ENCODE measurements at places on chromosomes 5 and 9.
A peak's percentile ranks its signal among the peaks of the same experiment; 100 is the strongest.

DNA sequence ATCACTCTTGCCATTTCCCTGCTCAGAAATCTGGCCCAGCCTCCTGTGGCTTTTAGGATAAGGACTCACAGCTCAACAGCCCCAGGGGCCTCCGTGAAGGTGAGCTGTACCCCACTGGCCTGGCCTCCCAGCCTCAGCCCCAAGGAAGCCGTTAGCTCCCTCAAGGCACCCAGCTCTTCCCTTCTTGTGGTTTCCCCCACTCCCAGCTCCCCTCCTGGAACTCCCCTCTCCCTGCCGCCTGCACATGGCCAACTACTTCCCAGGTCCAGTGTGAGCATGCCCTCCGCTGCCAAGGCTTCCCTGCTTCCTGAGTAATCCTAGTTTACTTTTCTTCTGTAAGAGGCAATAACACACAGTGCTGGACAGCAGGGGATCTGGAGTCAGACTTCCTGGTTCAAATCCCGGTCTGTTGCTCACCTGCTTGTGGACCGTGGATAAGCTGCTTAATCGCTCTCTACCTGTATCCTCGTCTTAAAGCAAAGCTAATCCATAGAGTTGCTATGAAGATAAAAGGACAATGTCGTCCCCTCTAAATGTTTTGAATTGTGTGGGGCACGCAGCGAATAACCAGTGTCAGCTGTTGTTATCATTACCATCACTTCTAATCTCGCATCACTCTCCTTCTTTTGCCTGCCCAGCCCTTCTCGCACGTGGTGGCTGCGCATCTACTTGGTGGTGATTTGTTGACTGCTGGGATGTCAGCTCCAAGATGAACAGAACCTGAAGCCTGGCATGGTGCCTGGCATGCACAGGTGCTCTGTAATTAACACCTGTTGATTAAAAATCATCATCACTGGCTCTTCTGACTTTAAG, 86.6 kb downstream of the C5orf15 start:
- peak; percentile 51 for DNase-seq

DNA sequence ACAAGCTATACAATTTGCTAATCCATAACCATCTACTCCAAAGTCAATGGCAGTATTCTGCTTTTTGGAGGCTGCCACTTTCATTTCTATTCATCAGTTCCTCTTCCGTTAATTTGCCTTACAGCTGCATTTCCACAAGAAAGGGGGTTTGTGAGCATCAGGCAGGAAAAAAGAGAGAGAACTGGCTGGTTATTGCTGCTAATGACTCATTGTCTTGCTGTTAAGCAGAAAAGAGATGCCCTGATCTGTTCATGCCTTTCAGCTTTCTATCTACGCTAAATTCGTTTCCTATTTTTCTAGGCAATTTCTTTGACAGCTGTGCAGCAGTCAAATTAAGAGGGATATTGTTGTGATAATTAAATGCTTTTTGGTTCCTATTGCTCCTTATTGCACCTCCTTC, 65.9 kb upstream of the GNAQ start:
- DNase-seq, result no peak

DNA sequence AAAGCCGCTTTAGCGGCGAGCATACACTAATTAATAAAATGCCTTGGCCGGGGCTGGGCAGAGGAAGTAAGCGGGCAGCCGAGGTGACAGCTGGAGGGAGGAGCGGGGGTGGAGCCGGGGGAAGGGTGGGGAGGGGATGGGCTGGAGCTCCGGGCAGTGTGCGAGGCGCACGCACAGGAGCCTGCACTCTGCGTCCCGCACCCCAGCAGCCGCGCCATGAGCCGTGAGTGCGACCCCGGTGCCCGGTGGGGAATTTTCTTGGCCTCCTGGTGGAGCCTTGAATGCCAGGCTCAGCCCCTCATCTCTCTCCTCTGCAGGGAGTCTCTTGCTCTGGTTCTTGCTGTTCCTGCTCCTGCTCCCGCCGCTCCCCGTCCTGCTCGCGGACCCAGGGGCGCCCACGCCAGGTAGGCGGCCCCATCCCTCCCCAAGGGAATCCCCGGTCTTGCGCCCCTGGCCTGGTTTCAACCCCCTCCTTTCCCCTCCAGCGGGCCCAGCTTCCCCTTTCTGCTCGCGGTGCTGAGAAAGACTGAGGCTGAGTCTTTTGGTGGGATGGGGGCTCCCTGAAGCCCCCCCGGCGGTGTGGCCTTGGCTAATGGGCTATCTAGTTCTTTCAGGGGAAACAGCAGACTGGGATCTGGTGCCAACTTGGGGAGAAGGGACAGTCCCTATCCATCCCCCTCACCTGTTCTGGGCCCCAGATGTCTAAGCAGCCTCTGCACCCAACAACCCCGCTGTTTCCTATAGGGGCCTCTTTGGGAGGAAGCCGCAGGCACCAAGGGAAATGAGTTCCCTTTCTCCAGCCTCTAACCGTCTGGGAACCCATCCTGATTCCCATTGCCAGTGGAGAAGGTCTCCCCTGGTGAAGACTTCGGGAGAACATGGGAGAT, at the start of gene PTGS1:
Gene PTGS1 (plus strand): TSS at position 156 of the 887 bp plus-strand sequence. CDS start 61 bp downstream, at position 217.
- DNase-seq, result peak; percentile 69

- no peak for DNase-seq
These were observed 4.8 kb downstream of the PSIP1 start for GRCh38 chr9:15505921-15506320.

DNA sequence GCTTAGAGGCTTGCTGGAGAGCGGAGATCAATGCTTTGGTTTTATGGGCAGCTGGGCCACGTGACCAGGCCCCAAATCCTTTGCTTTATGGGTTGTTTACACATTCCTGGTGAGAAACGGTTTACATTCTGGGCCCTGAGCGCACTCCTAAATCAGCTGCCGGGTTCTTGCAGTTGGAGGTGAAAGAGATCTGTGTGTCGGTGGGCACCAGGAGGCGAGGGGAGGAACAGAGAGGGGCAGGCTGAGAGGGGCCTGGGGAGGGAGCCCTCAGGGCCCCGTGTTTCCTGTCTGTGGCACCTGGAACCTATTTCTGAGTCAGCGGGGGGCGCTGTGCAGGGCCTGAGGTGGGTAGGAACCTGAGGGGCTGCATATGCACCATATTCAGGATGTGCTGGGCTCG, 63.5 kb upstream of the HAND1 start:
- no peak for DNase-seq

GRCh38 chr5:96733771-96734500, 71.8 kb downstream of the CAST start:
- DNase-seq, result no peak

DNA sequence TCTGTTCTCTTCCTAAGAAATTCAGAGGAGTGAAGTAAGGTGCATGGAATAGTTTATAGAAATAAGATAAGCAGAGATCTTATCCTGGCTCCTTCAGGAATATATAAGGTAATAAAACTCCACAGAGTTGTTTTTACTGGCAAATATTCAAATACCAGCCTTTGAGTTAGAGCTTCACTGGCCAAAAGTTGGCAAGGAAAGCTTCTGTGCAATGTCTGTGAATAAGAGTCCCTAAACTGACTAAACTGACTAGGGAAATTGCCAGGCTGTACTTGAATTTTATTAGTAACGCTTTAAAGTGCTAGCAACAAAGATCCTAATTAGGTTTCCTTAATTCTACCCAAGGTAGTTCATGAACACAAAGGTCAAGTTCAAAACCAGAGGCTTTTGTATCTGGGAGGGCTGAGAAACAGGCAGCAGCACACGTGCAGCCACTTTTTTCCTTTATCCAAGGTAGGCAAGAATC, 131.1 kb upstream of the MPDZ start:
- DNase-seq, result peak; percentile 9

DNA sequence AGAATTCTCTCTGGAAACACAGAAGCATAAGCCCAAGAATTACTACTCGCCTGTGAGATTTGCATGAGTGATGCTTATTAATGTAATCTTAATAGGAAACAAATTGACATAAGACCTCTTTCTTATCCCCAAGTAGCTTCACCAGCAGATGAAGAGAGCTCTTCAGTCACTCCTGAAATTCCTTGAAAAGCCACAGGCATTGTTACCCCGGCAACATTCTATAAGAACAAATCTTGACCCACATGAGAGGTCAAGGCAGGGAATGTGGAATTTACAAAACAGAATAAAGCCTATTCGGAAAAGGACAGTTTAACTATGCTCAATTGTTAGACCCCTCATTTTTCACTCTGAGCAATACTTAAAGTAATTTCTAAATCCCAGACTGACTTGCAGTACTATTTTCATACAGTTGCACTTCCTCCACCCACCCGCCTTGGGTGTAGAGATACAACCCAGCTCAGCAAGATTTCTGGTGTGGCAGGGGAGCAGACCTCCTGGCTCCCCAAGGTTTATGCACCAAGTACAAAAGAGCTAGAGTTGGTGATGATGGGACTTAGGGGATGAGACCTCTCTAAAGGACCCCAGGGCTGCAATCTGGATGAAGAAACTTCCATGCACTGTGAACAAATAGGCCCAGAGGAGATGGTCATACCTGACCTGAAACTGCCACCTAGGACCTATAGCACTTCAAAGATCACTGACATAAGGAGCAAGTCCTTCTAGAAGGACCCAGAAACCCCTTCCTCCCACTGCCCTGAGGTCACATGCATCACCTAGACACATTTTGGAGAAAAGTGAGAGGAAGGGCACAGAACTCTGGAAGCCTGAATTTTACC, 242.1 kb downstream of the ZNF608 start:
- no peak for DNase-seq

DNA sequence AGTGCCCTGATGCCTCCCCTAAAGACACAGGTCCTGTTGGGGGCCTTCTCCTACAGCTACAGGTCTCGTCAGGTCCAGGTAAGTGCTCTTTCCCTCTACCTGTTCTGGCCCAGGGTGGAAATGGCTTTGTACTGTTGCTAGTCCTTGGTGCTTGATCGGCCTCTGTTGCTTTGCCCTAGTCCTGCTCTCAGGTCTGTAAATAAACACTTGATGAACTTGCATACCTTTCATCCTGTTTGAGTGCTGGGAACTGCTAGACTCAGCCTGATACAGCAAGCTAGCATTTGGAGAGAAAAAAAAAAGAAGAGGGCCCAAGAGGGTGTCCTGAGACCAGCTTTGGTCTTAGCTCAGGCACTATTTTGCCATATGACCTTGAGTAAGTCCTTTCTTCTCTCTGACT, 21.8 kb upstream of the ZNF618 start:
- DNase-seq, result no peak

- DNase-seq, result no peak
These were observed 39.5 kb downstream of the PTGES start for GRCh38 chr9:129713402-129713679.

GRCh38 chr9:36903541-36904435, 130.3 kb downstream of the PAX5 start:
- peak; percentile 82 for DNase-seq

GRCh38 chr5:82884821-82885471, 192.2 kb downstream of the TMEM167A start:
- no peak for DNase-seq

DNA sequence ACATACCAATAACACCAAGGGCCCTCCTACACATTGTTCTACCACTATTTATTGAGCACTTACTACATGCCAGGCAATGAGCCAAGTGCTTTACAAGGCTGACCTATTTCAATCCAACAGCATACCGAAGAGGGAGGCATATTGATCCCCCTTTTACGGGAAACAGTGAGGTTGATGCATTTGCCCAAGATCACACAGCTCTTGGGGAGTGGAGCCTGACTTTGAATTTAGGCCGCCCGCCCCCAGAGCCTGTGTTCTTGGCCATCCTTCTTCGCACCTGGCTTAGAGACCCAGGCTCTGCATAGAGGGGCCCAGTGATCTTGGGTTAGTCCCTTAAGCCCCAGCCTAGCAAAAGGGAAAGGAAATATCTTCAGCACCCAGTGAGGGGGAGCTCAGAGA, 158.1 kb upstream of the IER5L start:
- DNase-seq, result no peak

DNA sequence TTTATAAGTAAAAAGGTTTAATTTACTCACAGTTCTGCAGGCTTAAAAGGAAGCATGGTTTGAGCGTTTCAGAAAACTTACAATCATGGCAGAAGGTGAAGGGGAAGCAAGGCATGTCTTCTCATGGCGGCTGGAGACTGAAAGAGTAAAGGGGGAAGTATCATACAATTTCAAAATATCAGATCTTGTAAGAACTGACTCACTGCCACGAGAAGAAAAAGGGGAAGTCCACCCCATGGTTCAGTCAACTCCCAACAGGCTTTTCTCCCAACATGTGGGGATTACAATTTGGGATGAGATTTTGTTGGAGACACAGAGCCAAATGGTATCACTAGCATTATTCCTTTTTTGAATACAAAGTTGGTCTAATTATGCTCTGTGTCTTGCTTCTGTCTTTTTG, 627.9 kb upstream of the ST8SIA4 start:
- DNase-seq, result no peak

DNA sequence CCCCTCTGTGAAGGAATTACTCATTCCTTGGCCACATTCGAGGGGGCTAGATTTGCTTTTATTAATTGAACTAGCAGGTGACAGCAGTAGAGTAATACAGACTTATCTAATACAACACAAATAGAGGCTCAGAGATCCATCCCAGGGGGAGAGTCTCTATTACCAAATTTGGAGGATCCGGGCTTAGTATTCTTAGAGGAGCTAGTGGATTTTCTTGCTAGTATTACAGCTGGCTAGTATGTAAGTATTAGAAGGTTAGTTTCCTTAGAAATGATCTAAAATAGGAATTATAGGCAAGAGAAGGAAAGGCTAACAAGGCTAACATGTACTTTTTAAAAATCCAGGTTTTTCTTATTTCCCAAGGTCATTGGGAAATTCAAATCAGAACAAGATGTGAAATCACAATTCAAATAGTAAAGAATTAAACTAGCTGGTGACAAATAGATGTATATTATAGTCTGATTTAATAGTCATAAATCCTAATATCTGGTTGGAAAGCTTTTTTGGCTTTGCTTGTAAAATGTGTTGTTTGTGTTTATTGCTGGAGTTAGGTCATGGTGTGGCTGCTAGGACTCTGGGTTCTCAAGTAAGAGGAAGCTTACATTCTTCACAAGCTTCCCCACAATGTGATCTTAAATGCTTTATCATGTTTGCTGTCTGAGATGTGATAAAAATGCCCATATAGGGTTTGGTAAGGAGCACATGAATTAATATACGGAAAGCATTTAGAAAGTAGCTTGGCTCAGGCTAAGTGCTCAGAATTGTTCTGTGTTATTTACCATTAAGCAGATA, 160.4 kb upstream of the MPDZ start:
- no peak for DNase-seq

- DNase-seq, result no peak
These were observed 929.9 kb downstream of the TLE4 start for GRCh38 chr9:80501635-80502034.

- no peak for DNase-seq
These were observed 542.1 kb upstream of the ARRDC3 start for GRCh38 chr5:91925249-91925648.

DNA sequence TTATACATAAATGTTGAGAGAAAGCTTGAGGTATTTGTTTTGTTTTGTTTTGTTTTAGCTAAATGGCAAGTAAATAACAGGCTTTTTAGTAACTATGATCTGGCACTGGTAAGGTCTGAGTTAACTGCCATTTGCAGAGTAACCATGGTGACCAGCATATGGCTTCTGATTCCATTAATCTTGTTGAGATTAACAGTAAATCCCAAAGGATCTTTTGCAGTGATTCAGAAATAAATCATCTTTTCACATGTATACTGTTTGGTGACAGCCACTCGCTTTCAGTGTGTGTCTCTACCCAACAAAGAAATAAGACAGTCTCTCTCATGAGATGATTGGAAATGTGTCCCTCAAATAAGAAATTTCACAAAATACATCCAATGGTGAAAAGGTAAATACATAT, 235.6 kb downstream of the RAB3C start:
- no peak for DNase-seq

Measured in SJCRH30 (cell line).